ENCODE measurements at places on chromosomes 2 and 18.
A peak's percentile ranks its signal among the peaks of the same experiment; 100 is the strongest.

DNA sequence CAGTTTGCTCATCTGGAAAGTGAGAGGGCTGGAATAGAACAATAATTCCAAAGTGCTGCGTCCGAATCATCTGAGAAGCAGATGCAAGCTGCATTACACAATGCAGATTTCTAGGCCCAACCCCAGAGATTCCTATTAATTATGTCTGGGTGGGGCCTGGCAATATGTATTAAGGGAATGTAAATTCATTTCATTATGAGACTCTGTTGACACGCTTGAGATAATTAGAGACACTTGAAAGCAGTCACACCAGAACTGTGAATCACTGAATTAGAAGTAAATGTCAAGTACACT lies 54.7 kb upstream of the HK2 start:
- no peak for DNase-seq

- no peak for DNase-seq
These were observed 64.8 kb downstream of the BCL2L11 start for GRCh38 chr2:111185361-111186022.

DNA sequence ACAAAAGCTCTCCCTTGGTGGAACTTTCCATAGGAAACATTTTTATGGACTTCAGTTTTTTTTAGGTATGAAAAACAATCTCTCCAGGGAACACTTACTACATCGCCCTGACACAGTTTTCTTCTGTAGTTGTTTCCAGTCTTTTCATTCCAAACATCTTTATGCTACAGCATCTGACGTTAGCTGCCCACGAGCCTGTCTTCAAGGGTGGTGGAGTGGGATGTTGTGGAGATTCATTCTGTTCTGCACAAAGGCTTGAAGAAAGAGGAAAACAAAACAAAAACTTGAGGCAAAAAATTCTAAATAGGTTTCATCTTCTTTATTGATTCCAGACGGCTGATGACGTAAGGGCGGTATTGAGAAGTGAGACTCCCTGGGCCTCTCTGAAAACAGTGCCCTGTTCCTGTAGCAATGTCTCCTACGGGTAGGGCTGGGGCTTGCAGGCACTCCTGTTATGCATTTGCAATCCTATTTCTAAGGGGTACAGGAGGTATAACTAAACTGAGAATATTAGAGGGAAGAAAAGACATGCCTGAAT lies 375.0 kb downstream of the RNF144A start:
- no peak for DNase-seq

GRCh38 chr2:83369601-83370418 lies 1089.3 kb downstream of the SUCLG1 start:
- DNase-seq, result no peak

GRCh38 chr2:25042321-25043240 lies 705 bp downstream of the EFR3B start:
- peak; percentile 25 for DNase-seq

DNA sequence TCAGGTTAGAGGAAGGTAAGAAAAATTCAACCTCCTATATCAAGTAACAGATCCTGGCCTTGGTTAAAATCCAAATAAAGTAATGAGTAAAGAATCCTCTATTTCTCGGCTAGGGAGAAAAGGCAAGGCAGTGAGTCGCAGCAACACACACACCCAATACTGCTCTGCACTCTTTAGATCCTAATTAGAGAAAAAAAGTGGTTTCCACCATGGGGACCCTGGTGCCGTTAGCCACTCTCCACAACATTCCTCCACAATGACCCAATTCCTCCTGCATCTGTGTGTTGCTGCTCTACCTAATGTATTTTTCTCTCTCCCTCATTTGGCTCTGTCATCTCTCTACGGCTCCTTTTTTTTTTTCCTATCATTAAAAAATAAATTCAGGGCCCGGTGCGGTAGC lies 462.7 kb downstream of the METTL4 start:
- no peak for DNase-seq

- DNase-seq, result no peak
These were observed 38.1 kb upstream of the SLC38A11 start for GRCh38 chr2:164993287-164994016.

- DNase-seq, result no peak
These were observed 27.4 kb upstream of the TTC32 start for GRCh38 chr2:19929226-19929625.

DNA sequence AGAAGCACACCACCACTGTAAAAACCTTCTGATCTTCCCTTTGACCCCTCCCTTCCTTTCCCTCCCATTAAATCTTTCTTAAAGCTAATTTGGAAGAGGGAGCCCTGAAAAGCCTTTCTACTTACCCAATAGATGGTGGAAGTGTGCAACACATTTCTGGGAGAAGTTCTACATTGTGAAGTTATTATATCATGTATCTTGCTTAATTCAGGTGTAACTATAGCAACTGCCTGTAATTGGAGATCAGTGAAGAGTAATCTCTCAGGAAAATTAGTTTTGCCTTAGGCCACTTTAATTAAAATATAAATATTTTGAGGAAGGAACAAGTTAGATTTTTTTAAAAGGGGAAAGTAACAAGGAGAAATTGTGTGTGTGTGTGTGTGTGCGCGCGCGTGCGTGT lies 266.0 kb downstream of the SH3BP4 start:
- DNase-seq, result no peak

DNA sequence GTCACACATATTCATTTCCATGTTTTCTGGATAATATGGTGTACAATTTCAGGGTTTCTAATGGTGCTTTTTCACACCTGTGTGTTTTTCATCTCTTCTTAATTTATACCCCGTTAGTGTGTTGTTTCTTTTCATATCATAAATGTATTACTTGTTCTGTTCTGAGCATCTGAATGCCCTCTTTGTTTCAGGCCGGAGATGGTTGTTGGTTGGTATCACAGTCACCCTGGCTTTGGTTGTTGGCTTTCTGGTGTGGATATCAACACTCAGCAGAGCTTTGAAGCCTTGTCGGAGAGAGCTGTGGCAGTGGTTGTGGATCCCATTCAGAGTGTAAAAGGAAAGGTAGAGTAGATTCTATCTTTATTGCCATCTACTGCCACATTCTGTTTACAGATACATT lies 45.1 kb upstream of the TBR1 start:
- no peak for DNase-seq

DNA sequence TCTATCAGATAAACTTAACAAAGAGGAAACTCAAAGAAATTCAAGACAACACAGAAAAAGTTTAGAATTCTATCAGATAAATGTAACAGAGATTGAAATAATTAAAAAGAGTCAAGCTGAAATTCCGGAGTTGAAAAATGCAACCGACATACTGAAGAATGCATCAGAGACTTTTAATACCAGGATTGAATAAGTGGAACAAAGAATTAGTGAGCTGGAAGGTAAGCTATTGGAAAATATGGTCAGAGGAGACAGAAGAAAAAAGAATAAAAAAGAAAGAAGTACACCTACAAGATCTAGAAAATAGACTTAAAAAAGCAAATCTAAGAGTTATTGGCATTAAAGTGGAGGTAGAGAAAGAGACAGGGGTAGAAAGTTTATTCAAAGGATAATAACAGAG lies 88.0 kb downstream of the ATP8B1 start:
- no peak for DNase-seq

- no peak for DNase-seq
These were observed 141.5 kb upstream of the FIGN start for GRCh38 chr2:163877316-163877715.

GRCh38 chr2:174678395-174678794 lies 80.8 kb upstream of the WIPF1 start:
- no peak for DNase-seq

DNA sequence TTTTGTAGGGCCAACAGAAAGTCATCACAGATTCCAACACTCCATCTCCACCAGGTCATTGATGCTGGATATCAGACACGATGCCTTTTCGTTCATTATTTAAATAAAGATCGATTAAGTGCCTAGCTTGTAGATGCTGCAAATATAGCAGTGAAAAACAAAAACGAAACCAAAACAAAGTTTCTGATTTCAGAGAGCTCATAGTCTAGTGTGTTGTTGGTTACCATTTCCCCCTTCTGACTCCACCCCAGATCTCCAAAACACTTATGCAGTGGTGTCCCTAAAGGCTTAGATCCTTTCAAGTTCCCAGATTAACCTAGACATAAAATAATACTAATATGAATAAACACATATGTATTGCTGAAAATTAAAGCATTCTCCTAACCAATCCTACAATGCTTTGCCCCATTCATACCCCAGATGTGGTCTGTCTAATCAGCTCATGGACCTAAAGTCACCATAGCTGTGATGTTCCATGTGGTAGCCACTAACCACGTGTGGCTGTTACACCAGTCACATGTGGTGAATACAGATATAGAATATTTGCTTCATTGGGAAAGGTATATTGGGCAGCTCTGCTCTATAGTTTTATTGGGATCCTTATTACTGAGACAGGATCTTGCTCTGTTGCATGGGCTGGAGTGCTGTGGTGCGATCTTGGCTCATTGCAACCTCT lies 787.2 kb downstream of the TDRD15 start:
- no peak for DNase-seq

DNA sequence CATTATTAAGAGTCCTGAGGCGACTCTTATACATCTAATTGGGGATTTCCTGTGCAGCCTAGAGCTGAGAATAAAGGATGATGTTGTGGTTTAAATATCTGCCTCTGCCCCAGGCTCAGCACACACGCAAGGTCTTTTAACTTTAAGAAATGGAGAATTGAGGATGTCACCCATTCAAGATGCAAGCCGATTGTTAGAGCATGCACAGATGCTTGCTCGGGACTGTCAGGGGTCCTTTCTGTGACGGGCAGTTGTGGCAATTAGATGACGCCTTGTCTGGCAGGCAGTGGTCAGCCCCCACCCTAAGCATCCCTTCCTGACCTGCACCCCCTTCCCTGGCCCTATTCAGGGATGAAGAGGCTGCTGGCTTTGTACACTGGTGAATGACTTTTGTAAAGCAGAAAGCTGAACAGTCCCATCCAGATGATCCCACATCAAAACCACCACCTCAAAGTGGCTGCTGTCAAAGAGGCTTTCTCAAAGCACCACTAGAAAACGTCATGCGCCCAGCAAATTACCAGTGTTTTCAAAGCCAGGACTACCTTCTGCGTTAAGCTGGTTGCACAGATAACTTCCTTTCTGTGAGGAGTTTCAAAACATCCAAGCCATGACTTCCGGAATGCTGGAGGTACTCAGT lies 23.7 kb downstream of the FAM178B start:
- no peak for DNase-seq

Measured in GM12891 (cell line).